ENCODE measurements at places on chromosomes 5 and 9.

GRCh38 chr9:3795556-3795955 lies 269.8 kb upstream of the RFX3 start:
- no peak for DNase-seq

- DNase-seq, result no peak
Measured at GRCh38 chr5:73507062-73507461, 8.8 kb downstream of the BTF3 start.

DNA sequence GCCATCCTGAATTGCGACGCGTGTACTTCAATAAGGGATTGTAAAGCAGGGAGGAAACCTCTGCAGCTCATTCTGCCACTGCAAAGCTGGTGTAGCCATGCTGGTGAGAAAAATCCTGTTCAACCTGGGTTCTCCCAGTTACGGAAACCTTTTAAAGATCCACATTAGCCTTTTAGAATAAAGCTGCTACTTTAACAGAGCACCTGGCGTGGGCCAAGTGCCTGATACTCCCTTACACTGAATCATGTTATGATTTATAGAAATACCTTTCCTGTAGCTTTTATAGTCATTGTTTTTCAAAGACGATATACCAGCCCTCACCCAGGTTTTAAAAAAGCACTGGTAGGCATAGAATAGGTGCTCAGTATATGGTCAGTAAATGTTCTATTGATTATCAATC lies 48.3 kb downstream of the SFXN1 start:
- DNase-seq, result no peak

GRCh38 chr5:40260361-40260760 lies 419.4 kb upstream of the PTGER4 start:
- DNase-seq, result no peak

DNA sequence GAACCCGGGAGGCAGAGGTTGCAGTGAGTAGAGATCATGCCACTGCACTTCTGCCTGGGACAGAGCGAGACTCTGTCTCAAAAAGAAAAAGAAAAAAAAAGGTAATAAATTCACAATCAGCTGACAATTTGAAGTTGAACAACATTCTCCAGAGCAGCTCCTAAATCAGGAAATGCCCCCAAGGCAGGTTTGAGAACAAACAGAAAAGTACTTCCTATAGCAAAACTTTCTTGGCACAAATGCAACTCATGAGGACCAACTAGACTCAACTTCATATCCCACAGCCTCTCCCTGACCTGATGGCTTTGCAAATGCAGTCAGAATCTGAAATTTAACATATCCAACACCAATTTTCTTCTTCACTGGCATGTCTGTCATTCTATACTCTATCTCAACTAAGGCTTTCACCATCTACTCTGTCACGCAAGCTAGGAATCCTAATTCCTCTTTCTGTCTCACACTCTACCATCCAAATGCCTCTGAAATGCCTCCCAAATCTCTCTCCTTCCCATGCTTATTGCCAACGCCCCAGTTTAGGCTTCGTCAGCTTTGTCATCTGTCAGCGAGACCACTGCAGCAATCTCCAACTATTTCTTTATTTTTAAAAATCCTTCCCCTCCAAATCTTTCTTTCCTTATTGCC lies 113.3 kb downstream of the MAPKAP1 start:
- no peak for DNase-seq

DNA sequence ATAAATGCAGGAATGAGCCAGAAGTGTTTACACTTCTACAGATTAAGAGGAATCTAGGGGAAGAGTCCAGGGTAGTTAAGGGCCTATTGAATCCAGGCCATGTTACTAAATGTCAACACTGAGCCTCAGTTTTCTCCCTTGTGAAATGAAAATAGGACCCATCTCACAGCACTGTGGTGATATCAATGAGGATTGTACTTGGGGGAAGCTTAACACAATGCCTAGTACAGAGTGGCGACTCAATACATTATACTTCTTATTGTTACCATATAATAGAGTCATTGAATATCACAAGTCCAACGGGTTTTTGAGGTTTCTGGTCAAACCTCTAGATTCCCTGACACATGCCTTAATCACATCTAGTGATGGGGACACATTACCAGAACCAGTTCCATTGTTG lies 4.6 kb downstream of the TRUB2 start:
- DNase-seq, result no peak

DNA sequence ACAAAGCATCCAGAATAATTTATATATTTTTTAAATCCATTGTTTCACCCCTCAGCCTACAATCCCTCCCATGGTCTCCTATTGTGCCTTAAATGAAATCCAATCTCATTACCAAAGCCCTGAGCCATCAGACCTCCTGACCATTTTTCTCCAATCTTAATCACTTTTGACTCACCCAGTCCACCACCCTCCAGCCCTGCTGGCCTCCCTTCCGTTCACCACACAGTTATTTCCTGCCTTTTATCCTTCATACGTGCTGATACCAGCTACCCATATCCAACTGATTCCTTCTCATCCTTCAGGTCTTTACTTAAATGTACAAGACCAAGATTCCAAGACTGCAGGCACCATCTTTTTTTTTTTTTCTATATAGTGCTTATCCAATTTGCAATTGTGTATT lies 1026.7 kb upstream of the DMAC1 start:
- DNase-seq, result no peak

GRCh38 chr9:76441551-76442322 lies 17.2 kb upstream of the GCNT1 start:
- DNase-seq, result no peak

GRCh38 chr9:33414268-33414667 lies 11.9 kb upstream of the AQP7 start:
- DNase-seq, result no peak

DNA sequence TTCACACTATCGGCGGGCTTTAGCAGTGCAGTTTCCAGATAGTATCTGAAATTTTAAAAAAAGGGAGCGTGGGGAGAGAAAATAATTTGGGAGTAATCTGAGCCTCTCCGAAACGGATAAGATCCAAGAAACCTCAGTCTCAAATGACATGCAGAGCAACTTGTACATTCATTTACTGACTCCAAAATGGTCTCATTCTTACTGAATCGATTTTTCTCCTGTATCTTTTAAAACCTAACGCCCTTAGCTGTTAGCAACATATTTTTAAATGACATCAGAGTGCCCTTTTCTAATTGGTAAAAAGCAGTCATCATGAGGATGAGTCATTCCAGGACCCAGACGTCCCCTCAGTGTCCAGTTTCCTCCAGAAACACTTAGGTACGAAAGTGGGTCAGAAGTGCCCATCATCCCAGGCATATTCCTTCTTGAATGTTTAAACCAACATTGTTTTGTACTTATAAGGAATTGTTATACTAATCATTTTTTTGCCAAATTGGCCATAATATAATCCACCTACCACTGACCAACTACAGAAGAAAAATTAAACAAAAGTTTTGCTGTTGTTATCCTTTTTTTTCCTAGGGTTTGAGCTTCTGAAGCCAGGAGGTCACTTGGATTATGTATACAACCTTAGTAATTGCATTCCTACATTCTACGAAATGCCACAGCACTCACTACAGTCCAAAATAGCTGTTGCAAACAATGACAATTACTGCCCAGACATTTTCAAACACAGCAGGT lies 354.4 kb downstream of the ADAMTS6 start:
- DNase-seq, result peak; percentile 27

GRCh38 chr9:69542942-69543704 lies 129.0 kb downstream of the APBA1 start:
- no peak for DNase-seq

GRCh38 chr5:96198356-96199058 lies 234.5 kb downstream of the PCSK1 start:
- no peak for DNase-seq

GRCh38 chr9:107929443-107929842 lies 439.9 kb upstream of the KLF4 start:
- DNase-seq, result no peak

- no peak for DNase-seq
Measured at GRCh38 chr5:164235300-164235891, 730.0 kb downstream of the MAT2B start.

DNA sequence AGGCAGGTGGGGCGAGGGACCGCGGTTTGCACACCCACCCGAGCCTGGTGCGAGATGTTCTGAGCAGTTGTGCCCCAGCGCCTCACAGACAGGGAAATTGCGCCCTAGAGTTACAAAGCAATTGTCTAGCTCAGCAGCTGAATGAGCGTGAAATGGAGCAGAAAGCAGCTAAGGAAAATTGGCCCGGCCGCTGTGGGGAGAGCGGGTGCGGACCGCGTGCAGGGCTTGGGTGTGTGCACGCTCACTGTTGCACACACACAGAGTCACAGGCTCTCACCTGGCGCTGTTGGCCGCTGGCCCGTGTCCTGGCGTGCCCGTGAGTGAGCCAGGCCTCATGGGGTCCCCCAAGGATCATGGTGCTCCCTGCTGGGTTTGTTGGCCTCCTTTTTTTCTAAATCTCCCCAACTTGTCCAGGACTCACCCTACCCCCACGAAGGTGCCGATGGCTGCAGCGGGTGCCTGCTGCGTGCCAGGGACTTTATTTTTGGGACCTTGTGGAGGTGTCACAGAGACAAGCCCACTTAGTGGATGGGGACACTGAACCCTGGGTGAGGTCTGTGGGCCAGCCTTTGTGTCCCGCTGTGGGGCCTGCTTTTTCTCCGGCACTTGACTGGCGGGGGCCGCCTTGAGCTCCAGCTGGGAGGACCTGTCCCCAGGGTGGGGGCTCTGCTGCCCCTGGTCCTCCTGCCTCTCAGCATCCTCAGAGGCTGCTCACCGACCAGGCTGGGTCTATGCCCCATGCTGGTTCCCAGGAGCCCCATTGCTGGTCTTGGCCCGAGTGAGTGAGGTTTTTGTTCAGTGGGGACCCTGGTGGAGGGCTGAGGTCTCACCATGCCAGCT lies 5.2 kb downstream of the RXRA start:
- DNase-seq, result no peak

DNA sequence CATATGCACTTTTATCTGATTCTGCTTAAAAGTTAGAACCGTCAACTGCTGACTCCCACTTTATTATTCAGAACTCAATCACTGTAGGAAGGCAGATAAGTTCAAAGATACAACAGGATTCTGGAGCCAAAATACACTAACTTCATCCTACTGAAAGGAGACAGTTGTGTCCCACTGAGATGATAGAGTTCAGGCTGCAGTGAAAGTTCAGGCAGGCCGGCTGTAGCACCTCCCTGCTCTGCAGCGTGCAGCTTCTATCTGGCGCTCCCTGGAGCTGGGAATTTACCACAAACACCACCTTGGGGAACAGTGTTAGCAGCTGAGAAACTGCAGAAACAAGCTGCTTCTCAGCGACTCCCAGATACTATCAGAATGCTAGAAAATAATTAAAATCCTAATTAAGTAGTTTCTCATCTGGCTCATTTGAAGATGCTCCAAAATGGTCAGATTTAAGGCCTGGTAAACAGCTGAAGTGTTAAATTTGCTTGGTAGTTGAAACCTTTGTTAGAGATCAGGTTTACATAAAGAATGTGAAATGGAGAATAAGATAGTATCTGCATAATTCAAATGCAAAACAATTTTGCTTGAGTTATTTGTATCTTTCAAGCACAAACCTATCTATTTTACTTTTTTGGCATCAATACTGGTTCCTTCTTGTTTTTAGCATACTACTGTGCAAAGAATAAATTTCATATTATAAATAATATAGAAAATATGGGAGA lies 52.3 kb upstream of the CNTLN start:
- DNase-seq, result peak; percentile 27

DNA sequence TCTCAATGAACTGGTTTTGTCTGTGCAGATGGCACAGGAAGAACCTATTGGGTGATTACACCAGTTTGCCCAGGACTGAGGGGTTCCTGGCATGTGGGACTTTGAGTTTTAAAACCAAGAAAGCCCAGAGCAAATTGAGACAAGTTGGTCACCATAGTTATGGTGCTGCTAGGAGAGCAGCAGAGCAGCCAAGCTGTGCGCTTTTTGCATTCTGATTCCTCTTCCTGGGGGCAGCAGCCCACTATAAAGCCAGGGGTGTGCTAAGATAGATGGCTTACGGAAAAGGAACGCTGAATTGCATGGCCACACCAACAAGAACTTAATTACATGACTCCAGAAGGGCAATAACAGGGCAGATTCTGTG lies 49.7 kb downstream of the TIMD4 start:
- no peak for DNase-seq

GRCh38 chr9:134538856-134539566 lies 102.6 kb upstream of the COL5A1 start:
- DNase-seq, result no peak

DNA sequence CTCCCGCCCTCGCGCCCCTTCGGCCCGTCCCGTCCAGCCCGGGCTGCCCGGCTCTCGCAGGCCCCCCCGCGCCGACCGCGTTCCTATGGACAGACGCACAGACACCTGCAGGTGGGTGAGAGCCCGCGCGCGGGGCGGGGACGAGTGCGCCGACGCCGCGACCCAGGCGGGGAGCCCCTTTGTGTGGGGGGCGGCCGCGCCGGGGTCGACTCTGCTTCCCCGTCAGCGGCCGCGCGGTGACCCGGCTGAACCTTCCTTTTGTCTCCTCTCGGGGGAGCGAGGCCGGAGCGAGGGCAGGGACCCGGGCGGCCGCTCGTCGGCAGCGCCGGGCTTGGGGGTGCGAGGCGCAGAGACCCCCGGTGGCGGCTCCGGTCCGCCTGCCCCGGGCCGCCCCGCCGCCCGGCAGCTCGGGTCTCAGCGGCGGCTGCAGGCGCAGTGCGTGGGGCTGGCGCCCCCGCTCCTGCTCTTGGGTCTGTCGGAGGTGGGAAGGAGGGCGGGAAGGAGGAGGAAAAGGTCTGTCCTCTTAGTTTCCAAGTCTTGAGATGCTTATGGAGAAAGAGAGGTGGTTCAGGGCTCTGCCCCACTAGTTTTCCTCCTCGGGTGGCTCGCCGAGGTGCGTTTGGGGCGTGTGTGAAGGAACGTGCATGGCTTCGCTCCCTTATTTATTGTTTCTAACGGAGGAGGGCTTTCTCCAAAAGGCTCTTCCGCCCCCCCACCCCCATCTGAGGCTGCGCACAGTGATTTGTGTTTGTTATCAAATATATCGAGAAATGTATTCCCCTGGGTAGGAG lies 576 bp downstream of the KIAA1958 start:
- DNase-seq, result peak; percentile 44

GRCh38 chr5:122014236-122014935 lies 52.6 kb downstream of the SRFBP1 start:
- no peak for DNase-seq

GRCh38 chr5:89179731-89180130 lies 296.7 kb upstream of the MEF2C start:
- no peak for DNase-seq

DNA sequence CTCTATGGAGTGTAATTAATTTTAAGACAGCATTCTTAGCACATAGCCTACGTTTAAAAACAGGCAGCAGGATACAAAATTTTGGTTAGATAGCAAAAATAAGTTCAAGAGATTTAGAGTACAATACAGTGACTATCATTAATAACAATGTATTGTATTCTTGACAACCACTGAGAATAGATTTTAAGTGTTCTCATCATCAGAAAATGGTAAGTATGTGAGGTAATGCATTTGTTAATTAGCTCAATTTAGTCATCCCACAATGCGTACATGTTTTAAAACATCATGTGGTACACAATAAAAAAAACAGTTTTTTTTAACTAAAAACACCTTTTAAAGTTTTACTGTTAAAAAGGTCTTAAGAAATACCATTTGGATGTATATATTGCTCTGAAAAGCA lies 94.2 kb downstream of the MUSK start:
- no peak for DNase-seq

GRCh38 chr5:140239939-140240700 lies 62.8 kb downstream of the PFDN1 start:
- DNase-seq, result peak; percentile 80

GRCh38 chr9:13491138-13491492 lies 211.6 kb upstream of the MPDZ start:
- no peak for DNase-seq

Data from HEK293T (cell line).